HFFc6 (cell line): ENCODE measurements at places on chromosomes 16 and 17.
A peak's percentile ranks its signal among the peaks of the same experiment; 100 is the strongest.

GRCh38 chr17:9897372-9897968 is 7.6 kb downstream of the RCVRN start:
- DNase-seq: no peak
- H3K36me3 ChIP-seq: no peaks in the 10 kb centered on the region
- H3K4me3 ChIP-seq: no peak overlapping the region

- H3K36me3 ChIP-seq: no peaks in the 10 kb centered on the region
- H3K4me3 ChIP-seq: no peak overlapping the region
- peaks cover 19% of the 10 kb centered on the region for H3K27me3 ChIP-seq
- no peak overlapping the region for H3K27ac ChIP-seq
Observed at GRCh38 chr17:58789160-58789559, 33.5 kb downstream of the PPM1E start.

- no peaks in the 10 kb centered on the region for H3K4me1 ChIP-seq
- peaks cover 8% of the 10 kb centered on the region for H3K36me3 ChIP-seq
- H3K4me3 ChIP-seq: no peak overlapping the region
- peaks cover 26% of the 10 kb centered on the region for H3K27me3 ChIP-seq
- no peak for DNase-seq
- no peak overlapping the region for H3K27ac ChIP-seq
Observed at GRCh38 chr17:77010667-77011066, 130.1 kb upstream of the SEC14L1 start.

GRCh38 chr16:15542261-15542660 is 100.7 kb downstream of the MARF1 start:
- no peak for DNase-seq
- H3K4me3 ChIP-seq: no peak overlapping the region
- H3K27ac ChIP-seq: no peak overlapping the region
- H3K4me1 ChIP-seq: peaks cover 10% of the 10 kb centered on the region; the same call in 1 of the 2 replicates
- peaks cover 4% of the 10 kb centered on the region; the same call in 1 of the 2 replicates for H3K36me3 ChIP-seq

GRCh38 chr17:68384471-68384870 is 72.8 kb downstream of the WIPI1 start:
- peaks cover 65% of the 10 kb centered on the region for H3K4me1 ChIP-seq
- H3K36me3 ChIP-seq: no peaks in the 10 kb centered on the region
- H3K4me3 ChIP-seq: peak overlapping the region; percentile 65; the same call in 1 of the 2 replicates

- no peak for DNase-seq
- no peaks in the 10 kb centered on the region for H3K36me3 ChIP-seq
- no peak within 1 kb of the TSS; the same call in 1 of the 2 replicates for H3K4me3 ChIP-seq
Observed at GRCh38 chr16:66578651-66579531, at the start of gene CMTM2. TSS of gene CMTM2 (plus strand) at chr16:66579463. CDS start at chr16:66579608, 145 bp downstream.

DNA sequence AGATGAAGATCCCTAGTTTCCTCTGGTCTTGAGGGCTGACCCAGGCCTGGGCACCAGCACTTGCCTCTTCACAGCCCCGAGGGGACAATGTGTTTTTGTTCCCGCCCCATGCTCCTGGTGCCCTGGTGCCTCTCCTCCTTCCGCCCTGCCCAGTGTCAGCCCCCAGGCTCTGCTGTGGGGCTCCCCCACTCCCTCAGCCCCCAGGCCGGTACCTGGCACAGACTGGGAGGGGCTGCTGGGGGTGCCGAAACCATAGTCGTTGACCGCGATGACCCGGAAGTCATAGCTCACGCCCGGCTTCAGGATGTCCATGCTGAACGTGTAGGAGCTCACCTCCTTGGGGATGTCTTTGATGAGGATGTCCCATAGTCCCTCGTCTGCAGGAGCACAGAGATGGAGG is 40.5 kb upstream of the CDC42EP4 start:
- no peak overlapping the region for H3K27ac ChIP-seq
- peaks cover 8% of the 10 kb centered on the region for H3K27me3 ChIP-seq
- H3K36me3 ChIP-seq: no peaks in the 10 kb centered on the region
- H3K4me3 ChIP-seq: no peak overlapping the region
- H3K4me1 ChIP-seq: peaks cover 10% of the 10 kb centered on the region
